CD4-positive, alpha-beta T cell treated with Interleukin-21 for 1 hour (primary cell): ENCODE measurements at places on chromosomes 5 and 9.

GRCh38 chr5:141121985-141122384 is 367 bp downstream of the PCDHB4 start:
- no peak for DNase-seq

GRCh38 chr5:138952962-138953361 is 77.8 kb upstream of the LRRTM2 start:
- no peak for DNase-seq

DNA sequence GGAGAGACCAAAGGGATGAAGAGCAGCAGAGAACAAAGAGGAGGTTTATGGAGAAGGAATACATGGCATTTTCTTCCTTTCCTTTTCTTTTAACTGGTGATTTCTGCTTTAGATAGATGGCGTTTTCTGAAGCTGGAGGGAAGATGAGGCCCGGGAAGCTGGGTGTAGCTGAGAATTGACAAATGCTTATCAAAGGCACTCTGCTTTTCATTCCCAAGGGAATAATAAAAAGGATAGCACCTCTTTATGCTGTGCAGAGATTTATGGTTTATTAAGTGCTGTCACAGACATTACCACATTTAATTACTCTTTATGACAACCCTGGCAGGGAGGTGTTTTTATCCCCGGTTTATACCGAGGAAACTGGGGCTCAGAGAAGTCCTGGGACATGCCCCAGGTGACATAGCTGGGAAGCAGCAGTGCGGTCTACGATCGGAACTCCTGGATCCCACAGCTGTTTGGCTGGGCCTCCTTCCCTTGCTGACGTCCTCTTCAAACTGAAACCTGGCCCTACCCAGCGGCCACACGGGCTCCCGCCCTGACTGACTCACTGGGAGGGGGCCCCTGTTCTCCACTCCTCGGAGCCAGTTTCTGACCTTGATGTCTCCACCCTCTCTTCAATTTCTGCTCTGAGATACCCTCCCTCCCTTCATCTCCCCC is 8.2 kb upstream of the EPB41L4B start:
- no peak for DNase-seq

- DNase-seq, result no peak
Observed at GRCh38 chr5:6508931-6509330, 60.3 kb downstream of the UBE2QL1 start.

DNA sequence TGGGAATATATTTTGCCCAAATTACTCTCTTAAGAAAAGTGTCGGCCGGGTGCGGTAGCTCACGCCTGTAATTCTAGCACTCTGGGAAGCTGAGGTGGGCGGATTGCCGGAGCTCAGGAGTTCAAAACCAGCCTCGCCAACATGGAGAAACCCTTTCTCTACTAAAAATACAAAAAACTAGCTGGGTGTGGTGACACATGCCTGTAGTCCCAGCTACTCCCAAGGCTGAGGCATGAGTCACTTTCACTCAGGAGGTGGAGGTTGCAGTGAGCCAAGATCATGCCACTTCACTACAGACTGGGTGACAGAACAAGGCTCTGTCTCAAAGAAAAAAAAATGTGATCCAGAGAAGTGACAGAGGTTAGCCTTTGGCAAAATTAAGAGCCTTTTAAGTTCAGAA is 26.4 kb upstream of the TMEM171 start:
- DNase-seq, result no peak
